ENCODE measurements at places on chromosomes 11 and 22.

- H3K4me3 ChIP-seq: no peak overlapping the region
- H3K27ac ChIP-seq: no peak overlapping the region
- DNase-seq: no peak
- H3K27me3 ChIP-seq: peaks cover 15% of the 10 kb centered on the region
- H3K36me3 ChIP-seq: no peaks in the 10 kb centered on the region
These were observed 136.5 kb downstream of the TRIM29 start for GRCh38 chr11:120001178-120002090.

GRCh38 chr22:30830907-30831306, 136.2 kb downstream of the OSBP2 start:
- H3K36me3 ChIP-seq: no peaks in the 10 kb centered on the region
- H3K4me3 ChIP-seq: no peak overlapping the region
- no peaks in the 10 kb centered on the region for H3K27me3 ChIP-seq
- no peak for DNase-seq

DNA sequence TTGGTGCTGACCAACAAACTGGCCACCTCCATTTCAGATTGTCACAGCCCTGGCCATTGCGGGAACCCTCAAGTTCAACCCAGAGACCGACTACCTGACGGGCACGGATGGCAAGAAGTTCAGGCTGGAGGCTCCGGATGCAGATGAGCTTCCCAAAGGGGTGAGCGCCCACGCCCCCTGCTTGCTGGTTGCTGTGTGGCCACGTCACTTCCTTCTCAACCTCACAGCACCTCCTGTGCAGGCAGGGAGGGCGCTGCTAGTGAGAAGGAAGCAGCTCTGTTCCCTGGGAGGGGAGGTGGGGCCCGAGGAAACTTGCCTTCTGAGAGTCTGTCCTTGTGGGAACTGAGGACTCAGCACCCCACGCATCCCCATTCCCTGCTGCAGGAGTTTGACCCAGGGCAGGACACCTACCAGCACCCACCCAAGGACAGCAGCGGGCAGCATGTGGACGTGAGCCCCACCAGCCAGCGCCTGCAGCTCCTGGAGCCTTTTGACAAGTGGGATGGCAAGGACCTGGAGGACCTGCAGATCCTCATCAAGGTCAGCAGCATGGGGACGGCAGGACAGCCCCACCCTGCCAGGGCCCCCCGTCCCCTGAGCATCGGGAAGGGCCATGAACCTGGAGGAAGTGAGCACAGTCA, 19.3 kb downstream of the POLR3H start:
- H3K36me3 ChIP-seq: peaks cover 17% of the 10 kb centered on the region
- H3K27ac ChIP-seq: peak overlapping the region; percentile 68
- DNase-seq: peak; percentile 77
- no peaks in the 10 kb centered on the region for H3K27me3 ChIP-seq

DNA sequence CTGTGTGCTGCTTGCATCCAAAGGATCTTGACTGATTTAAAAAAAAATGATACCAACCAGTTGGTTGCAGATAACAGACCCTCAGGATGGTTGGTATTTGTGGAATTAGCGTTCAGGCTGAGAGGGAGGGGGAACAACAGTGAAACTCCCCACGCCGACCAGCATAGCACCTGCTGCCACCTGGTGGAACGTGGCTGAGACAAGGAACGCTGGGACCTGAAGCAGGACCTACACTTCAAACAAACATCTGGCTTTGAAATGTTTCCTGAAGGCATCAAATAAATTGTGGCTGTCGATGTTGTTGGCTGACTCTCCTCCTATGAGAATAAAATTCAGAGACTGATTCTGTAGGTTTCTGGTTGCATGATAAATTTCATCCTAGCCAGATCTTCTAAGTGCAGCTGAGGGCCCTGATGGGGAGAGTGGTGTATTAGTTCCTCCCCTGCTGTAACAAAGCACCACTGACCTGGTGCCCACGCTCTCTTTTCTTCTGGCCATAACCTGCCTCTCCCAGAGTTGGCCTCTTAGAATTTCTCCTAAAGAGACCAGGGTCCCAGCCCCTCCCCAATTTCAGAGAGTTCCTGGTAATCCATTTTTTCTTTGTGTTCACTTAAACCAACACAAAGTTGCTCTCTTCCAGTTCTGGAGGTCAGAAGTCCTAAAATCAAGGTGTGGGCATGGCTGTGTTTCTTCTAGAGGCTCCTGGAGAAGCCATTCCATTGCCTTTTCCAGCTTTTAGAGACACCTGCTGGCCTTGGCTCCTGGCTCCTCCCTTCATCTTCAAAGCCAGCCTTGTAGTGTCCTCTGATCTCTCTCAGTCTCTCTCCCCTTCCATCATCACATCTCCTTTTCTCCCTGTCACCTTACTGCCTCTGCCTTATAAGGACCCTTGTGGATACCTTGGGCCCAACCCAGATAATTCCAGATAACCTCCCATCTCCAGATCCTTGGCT, 17.3 kb downstream of the APOL2 start:
- peaks cover 11% of the 10 kb centered on the region for H3K4me1 ChIP-seq
- peaks cover 6% of the 10 kb centered on the region for H3K36me3 ChIP-seq
- no peak overlapping the region for H3K4me3 ChIP-seq
- H3K27ac ChIP-seq: no peak overlapping the region
- DNase-seq: peak; percentile 62
- H3K27me3 ChIP-seq: no peaks in the 10 kb centered on the region

- no peaks in the 10 kb centered on the region for H3K36me3 ChIP-seq
- H3K4me1 ChIP-seq: no peaks in the 10 kb centered on the region
- H3K27me3 ChIP-seq: no peaks in the 10 kb centered on the region
- H3K27ac ChIP-seq: no peak overlapping the region
- H3K4me3 ChIP-seq: no peak overlapping the region
These were observed 14.3 kb downstream of the FXYD6 start for GRCh38 chr11:117862019-117862725.

DNA sequence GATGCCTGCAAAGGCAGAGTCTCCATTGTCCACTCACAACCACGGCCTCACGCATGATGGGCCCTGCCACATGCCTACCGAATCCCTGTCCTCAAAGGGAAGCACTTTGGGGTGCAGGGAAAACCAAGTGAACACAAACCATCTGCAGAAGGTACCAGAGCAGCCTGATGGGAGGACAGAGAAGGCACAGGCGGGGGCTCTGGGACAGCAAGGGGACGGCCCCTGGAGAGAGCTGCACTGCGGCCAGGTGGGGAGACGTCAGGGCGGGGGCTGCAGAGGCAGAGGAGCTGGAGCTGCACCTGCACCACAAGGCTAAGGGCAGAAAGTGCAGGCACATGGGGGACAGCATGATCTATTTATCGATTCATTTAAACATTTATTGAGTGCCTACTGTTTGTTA, 1056.0 kb downstream of the TBC1D22A start:
- no peak for DNase-seq
- H3K4me1 ChIP-seq: no peaks in the 10 kb centered on the region
- H3K27ac ChIP-seq: no peak overlapping the region
- no peaks in the 10 kb centered on the region for H3K36me3 ChIP-seq

- H3K4me3 ChIP-seq: no peak overlapping the region
- DNase-seq: no peak
- H3K27ac ChIP-seq: no peak overlapping the region
- H3K27me3 ChIP-seq: no peaks in the 10 kb centered on the region
- H3K36me3 ChIP-seq: peaks cover 10% of the 10 kb centered on the region
These were observed 68.7 kb upstream of the GRK2 start for GRCh38 chr11:67197606-67198005.

GRCh38 chr11:8706673-8707432, 24.3 kb downstream of the RPL27A start:
- H3K4me1 ChIP-seq: no peaks in the 10 kb centered on the region
- H3K4me3 ChIP-seq: no peak overlapping the region
- H3K36me3 ChIP-seq: no peaks in the 10 kb centered on the region
- H3K27ac ChIP-seq: no peak overlapping the region
- DNase-seq: no peak
- no peaks in the 10 kb centered on the region for H3K27me3 ChIP-seq

- H3K27me3 ChIP-seq: peaks cover 48% of the 10 kb centered on the region
- H3K36me3 ChIP-seq: no peaks in the 10 kb centered on the region
- DNase-seq: no peak
- no peak overlapping the region for H3K27ac ChIP-seq
These were observed 1.5 kb downstream of the ADAMTS8 start for GRCh38 chr11:130426837-130427341.

DNA sequence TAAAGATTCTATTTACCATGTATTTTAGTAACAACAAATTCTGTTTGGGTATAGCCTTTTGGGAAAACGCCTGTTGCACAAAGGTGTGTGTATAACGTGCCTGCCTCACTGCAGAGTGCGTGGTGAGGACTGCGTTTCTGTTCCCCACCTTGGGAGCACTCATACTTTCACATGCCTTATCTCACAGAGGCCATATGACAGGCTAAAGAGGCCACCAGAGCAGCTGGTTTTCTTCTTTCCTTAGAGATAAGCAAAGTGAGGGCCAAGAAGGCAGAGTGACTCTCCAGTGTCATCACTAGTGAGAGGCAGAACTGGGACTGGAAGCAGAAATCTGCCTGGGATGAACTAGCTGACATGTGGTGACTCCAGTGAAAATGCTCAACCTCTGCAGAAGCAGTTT, 369.2 kb upstream of the NARS2 start:
- H3K36me3 ChIP-seq: no peaks in the 10 kb centered on the region
- no peak overlapping the region for H3K4me3 ChIP-seq
- H3K4me1 ChIP-seq: no peaks in the 10 kb centered on the region
- H3K27me3 ChIP-seq: peaks cover 14% of the 10 kb centered on the region

- no peak overlapping the region for H3K4me3 ChIP-seq
- peaks cover 25% of the 10 kb centered on the region for H3K36me3 ChIP-seq
- no peaks in the 10 kb centered on the region for H3K27me3 ChIP-seq
- peaks cover 72% of the 10 kb centered on the region for H3K4me1 ChIP-seq
These were observed 12.0 kb downstream of the KMT2A start for GRCh38 chr11:118448294-118448693.

GRCh38 chr11:121733858-121734257, 281.1 kb upstream of the SORL1-AS1 start:
- no peak for DNase-seq
- no peak overlapping the region for H3K27ac ChIP-seq
- H3K4me1 ChIP-seq: no peaks in the 10 kb centered on the region
- H3K4me3 ChIP-seq: no peak overlapping the region
- no peaks in the 10 kb centered on the region for H3K36me3 ChIP-seq
- H3K27me3 ChIP-seq: peaks cover 5% of the 10 kb centered on the region

DNA sequence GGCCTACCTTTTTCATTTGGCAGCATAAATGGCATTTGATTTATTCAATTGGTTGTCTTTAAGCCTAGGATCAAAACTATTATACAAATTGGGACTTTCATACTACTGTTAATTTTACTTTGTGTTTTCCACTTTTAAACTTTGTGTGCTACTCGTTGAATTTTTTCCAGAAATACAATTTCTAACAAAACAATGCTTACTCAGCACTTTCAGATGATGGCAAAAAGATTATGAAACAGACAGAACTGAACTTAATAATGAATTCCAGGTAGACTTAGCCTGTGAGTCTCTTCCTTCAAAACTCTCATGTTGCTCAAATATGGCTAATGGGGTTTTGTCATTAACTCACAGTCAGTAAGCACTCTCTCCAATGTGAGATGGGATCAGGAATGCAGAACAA, 26.3 kb downstream of the OR5T2 start:
- no peaks in the 10 kb centered on the region for H3K27me3 ChIP-seq
- H3K4me1 ChIP-seq: no peaks in the 10 kb centered on the region
- no peak overlapping the region for H3K27ac ChIP-seq
- no peaks in the 10 kb centered on the region for H3K36me3 ChIP-seq
- no peak for DNase-seq

DNA sequence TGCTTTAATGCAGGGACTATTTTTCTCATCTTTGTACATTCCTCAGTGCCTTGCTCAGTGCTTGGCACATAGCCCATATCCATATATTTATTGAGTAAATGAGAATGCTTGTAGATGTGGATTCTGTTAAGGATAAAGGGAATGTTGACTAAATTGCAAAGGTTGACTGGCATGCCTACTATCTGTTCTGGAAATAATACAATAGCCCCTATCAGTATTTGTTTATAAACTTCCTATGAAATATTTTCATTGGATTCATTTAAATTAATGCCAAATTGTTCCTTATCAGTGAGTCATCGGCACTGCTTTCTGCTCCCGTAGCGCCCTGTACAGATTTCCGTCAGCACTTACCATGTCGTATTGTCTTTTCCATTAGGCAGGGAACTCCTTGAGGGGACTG, 8.0 kb downstream of the RNF121 start:
- no peaks in the 10 kb centered on the region for H3K27me3 ChIP-seq
- H3K36me3 ChIP-seq: peaks cover 8% of the 10 kb centered on the region
- H3K4me1 ChIP-seq: peaks cover 31% of the 10 kb centered on the region
- no peak for DNase-seq

Data from activated naive CD4-positive, alpha-beta T cell treated with anti-CD3 and anti-CD28 coated beads for 36 hours (primary cell).